ENCODE measurements at places on chromosomes 16 and 17. TPM values are rescaled to one million over a fixed set of nuclear protein-coding genes. Genes with fewer than 3 reads are reported as not detected.

GAST gene
- 5.0 TPM for total RNA-seq

- no peak for DNase-seq
- H3K4me1 ChIP-seq, result peaks cover 5% of the 10 kb centered on the region
These were observed 25.0 kb downstream of the GABARAPL2 start for GRCh38 chr16:75590920-75591843.

RGS11 gene
- total RNA-seq, result not detected

KRTAP3-2 gene
- total RNA-seq, result not detected

NUDT7 gene
- 7.9 TPM for total RNA-seq

BCL7C gene
- total RNA-seq, result 26.7 TPM

DNA sequence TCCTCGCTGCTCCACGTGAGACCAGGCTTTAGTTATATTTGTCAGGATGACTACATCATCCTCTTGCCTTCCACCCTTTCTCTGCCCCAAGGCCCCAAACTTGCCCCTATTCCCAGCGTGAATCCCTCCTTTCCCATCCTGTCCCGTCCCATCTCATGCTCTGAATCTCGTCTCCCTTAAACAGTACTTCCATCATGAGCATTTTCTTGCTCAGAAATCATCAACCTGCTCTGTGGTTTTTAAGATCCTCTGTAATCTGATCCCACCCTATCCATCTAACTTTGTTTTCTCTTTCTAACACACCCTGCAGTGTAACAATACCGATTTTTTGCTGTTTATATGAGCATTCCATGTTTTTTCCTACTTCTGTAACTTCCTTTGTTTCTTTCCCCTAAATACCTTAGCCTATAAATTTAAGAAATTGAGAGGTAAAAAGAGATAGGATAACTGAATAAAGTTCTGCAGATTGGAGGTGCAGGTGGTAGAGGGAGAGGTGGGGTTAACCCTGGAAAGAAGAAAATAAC is 39.7 kb downstream of the MRTFB start:
- H3K27me3 ChIP-seq, result no peaks in the 10 kb centered on the region
- H3K27ac ChIP-seq, result no peak overlapping the region
- H3K4me1 ChIP-seq, result no peaks in the 10 kb centered on the region
- no peak for DNase-seq
- no peak overlapping the region for H3K4me3 ChIP-seq
- no peaks in the 10 kb centered on the region for H3K36me3 ChIP-seq

DNA sequence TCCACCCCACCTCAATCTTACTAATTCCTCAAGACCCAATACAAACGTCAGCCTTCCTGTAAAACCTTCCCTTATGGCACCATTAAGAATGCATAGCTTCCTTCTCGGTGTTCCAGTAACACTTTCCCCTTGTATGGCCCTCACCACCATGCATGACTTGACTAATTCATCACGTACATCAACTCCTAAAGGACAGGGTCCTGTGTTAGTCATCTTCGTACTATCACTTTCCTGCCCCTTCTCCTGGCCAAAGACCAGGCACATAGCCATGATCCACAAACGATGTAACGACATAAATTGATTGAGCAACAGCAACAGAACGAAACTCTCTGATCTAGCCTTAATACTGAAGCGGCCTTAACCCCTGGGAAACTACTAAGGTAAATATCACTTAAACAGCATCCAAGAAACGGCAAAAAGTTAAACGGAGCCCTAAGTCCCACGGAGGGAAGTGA is 612 bp downstream of the PSMD12 start:
- no peak for DNase-seq
- H3K4me1 ChIP-seq, result peaks cover 6% of the 10 kb centered on the region
- H3K36me3 ChIP-seq, result peaks cover 18% of the 10 kb centered on the region
- H3K27me3 ChIP-seq, result no peaks in the 10 kb centered on the region
- peak overlapping the region; percentile 84 for H3K27ac ChIP-seq
- H3K4me3 ChIP-seq, result peak overlapping the region; percentile 99

- no peak overlapping the region for H3K4me3 ChIP-seq
- peaks cover 26% of the 10 kb centered on the region for H3K4me1 ChIP-seq
- peaks cover 7% of the 10 kb centered on the region for H3K27me3 ChIP-seq
- no peak overlapping the region for H3K27ac ChIP-seq
These were observed 17.6 kb downstream of the C16orf74 start for GRCh38 chr16:85733155-85733838.

C17orf100 gene
- 0.90 TPM for total RNA-seq

TSPAN10 gene
- 0.47 TPM for total RNA-seq

DNA sequence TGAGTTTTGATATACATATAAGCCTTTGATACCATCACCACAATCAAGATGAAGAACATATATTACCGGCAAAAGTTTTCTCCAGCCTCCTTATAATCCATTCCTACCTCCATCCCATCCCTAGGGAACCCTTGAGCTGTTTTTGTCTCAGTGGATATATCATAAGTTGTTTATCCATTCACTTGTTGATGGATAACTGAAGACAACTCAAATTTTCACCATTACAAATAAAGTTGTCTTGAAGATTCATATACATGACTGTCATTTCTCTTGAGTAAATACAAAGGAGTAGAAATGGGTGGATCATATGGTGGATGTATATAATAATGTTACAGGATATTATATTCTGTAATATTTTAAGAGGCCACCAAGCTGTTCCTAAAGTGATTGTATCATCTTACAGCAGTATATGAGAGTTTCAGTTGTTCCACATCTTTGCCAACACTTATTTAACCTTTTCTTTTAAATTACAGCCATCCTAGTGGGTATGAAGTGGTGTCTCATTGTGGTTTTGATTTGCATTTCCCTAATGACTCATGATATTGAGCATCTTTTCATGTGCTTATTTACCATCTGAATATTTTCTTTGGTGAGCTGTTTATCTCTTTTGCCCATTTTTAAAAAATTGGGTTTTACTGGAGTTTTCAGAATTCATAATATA is 17.4 kb downstream of the NF1 start:
- no peaks in the 10 kb centered on the region for H3K36me3 ChIP-seq
- H3K4me1 ChIP-seq, result no peaks in the 10 kb centered on the region
- no peaks in the 10 kb centered on the region for H3K27me3 ChIP-seq
- no peak for DNase-seq
- H3K4me3 ChIP-seq, result no peak overlapping the region

DNA sequence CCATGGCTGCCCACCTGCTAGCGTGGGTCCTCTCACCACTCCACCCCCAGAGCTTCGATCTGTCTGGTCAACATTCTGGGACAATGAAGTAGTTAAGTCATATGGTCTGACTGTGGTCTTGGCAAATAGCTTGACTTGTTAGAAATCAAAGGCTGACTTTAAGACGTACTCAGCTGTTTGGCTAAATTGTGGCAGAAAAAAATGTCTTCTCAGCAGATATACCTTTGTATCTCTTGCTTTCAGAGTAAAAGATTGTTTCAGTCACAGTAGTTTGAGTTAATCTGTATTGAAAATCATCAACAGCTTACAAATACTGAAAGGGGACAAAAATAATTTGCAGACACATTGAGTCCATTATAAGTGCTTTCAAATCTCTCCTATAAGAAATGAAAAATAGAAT is 2.1 kb upstream of the ZNF267 start:
- DNase-seq, result no peak
- no peak overlapping the region for H3K27ac ChIP-seq
- H3K4me1 ChIP-seq, result peaks cover 33% of the 10 kb centered on the region

ABCC6 gene
- total RNA-seq, result 0.09 TPM

ZG16 gene
- total RNA-seq, result 0.09 TPM

DNA sequence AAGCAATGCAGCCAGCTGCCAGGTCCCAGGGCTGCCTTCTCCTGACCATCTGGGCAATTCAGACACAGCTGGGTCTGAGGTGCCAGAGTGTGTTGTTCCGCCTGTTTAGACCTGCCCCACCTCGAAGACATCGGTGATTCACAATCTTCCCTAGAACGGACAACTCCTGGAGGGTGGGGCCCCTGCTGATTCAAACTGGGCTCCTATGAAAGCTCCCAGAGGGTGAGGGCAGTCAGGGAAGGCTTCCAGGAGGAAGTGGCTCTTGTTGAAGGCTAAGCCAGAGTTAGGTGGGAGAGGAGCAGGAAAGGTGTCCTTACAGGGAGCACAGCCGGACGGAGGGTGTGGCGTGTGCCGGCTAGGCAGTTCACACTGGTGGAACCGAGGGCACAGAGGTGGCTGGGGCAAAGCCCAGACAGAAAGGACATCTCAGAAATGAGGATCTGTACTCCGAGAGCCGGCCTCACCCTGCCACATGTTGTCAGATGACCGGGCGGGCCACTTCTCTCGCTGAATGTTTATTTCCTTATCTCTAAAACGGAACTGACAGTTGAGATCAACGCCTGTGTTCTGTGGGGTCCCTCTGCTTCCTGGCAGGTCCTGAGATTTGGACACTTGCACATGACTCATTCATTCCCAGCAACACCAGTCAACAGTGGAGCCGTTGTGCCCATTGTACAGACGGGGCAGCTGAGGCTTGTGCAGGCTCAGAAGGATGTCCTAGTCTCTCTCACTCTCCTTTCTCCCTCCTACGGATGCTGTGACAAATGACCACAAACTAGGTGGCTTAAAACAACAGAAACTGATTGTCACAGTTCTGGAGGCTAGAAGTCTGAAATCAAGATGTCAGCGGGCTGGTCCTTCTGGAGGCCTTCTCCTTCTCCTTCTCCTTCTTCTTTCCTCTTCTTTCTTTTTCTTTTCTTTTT is 26.9 kb upstream of the LITAF start:
- H3K4me3 ChIP-seq, result no peak overlapping the region
- no peak overlapping the region for H3K27ac ChIP-seq
- H3K36me3 ChIP-seq, result no peaks in the 10 kb centered on the region
- peaks cover 25% of the 10 kb centered on the region for H3K4me1 ChIP-seq

NPB gene
- 1.7 TPM for total RNA-seq

GRCh38 chr17:19328441-19329061 is 34.0 kb downstream of the B9D1 start:
- H3K27ac ChIP-seq, result no peak overlapping the region
- H3K4me3 ChIP-seq, result no peak overlapping the region
- H3K27me3 ChIP-seq, result peaks cover 32% of the 10 kb centered on the region
- no peak for DNase-seq
- H3K36me3 ChIP-seq, result no peaks in the 10 kb centered on the region
- H3K4me1 ChIP-seq, result no peaks in the 10 kb centered on the region

DNA sequence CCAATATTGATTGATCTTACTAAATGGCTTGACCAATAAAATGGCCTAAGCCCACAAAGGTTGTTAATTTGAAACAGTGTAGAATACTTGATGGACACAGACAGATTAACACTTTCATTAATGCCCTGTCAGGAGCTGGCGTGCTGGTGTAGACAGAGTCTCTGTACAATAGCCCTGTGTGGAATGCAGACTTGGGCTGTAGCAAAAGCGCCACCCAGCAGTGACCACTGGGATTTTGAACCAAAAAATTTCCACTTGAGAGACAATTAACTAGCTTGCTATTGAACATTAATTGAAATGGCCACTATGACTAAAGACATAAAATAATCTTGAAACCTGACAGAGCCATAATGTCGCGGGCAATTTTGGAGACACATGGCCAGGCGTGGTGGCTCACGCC is 19.7 kb upstream of the GUCY2D start:
- peaks cover 5% of the 10 kb centered on the region for H3K27me3 ChIP-seq
- no peak for DNase-seq
- no peaks in the 10 kb centered on the region for H3K36me3 ChIP-seq
- H3K4me1 ChIP-seq, result no peaks in the 10 kb centered on the region
- H3K27ac ChIP-seq, result no peak overlapping the region

DNA sequence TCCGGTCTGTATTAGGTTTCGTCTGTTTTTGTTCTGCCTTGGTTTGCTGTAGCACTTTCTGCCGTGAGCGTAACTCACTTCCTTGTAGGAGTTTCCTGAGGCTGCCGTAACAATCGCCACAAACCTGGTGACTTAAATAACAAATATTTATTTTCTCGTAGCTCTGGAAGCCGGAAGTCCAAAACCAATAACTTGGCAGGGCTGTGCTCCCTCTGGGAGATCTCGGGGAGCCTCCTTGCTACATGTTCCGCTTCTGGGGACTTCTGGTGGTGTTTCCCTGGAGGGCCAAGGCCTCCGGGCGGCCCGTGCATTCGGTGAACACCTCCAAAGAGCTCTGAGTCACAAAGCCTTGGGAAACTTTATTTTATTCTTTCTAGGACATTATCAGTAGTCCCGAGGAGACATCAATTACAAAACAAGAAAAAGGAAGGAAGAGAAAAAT is 6.8 kb upstream of the WDR45B start:
- H3K27me3 ChIP-seq, result no peaks in the 10 kb centered on the region
- H3K27ac ChIP-seq, result no peak overlapping the region
- H3K36me3 ChIP-seq, result no peaks in the 10 kb centered on the region
- H3K4me3 ChIP-seq, result no peak overlapping the region
- H3K4me1 ChIP-seq, result no peaks in the 10 kb centered on the region

- DNase-seq, result no peak
- no peak overlapping the region for H3K4me3 ChIP-seq
- H3K27me3 ChIP-seq, result no peaks in the 10 kb centered on the region
- H3K4me1 ChIP-seq, result no peaks in the 10 kb centered on the region
- H3K27ac ChIP-seq, result no peak overlapping the region
These were observed 16.5 kb downstream of the ZNF75A start for GRCh38 chr16:3321816-3322215.

- H3K27ac ChIP-seq, result no peak overlapping the region
- DNase-seq, result no peak
- no peaks in the 10 kb centered on the region for H3K27me3 ChIP-seq
- H3K4me1 ChIP-seq, result no peaks in the 10 kb centered on the region
These were observed 98.0 kb downstream of the SDR42E1 start for GRCh38 chr16:81913222-81913621.

- no peaks in the 10 kb centered on the region for H3K4me1 ChIP-seq
- DNase-seq, result no peak
- no peaks in the 10 kb centered on the region for H3K36me3 ChIP-seq
- H3K27me3 ChIP-seq, result no peaks in the 10 kb centered on the region
- H3K27ac ChIP-seq, result no peak overlapping the region
- no peak overlapping the region for H3K4me3 ChIP-seq
These were observed 11.0 kb downstream of the ALDH3A2 start for GRCh38 chr17:19659366-19660177.
